ENCODE measurements at places on chromosomes 2 and 18.

GRCh38 chr2:16115291-16115690 lies 174.9 kb downstream of the MYCN start:
- DNase-seq = no peak

- peak; percentile 47 for DNase-seq
These were observed 16.2 kb downstream of the CENPO start for GRCh38 chr2:24809316-24810007.

- DNase-seq = no peak
These were observed 37.6 kb downstream of the DTNB start for GRCh38 chr2:25635797-25636196.

DNA sequence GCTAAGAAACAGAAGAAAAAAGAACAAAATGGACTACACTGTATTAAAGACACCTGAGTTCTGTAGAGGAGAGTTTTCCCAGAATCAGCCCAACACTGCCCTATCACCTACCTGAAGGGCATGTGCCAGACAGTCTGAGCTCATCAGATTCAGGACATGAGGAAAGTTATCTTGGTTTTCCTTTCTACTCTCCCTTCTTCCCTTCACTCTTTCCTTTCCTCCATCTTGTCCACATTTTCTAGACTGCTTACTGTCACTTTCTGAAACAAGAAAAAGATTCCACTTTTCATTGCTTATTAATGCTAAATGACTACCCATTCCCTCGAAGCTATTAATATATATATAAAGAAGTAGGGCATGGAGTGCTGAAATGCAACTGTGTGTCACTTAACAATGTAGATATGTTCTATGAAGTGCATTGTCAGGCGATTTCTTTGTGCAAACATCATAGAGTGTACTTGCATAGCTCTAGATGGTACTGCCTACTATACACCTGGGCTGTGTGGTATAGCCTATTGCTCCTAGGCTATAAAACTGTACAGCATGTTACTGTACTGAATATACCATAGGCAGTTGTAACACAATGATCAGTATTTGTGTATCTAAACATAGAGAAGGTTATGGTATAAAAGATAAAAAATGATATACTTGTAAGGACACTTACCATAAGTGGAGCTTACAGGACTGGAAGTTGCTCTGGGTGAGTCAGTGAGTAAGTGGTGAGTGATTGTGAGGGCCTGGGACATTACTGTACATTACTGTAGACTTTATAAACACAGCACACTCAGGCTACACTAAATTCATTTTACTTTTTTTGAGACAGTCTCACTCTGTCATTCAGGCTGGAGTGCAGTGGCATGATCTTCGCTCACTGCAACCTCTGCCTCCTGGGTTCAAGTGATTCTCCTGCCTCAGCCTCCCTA lies 145.5 kb upstream of the ITGA6 start:
- DNase-seq = peak; percentile 86

GRCh38 chr2:78411303-78411702 lies 614.2 kb upstream of the REG3G start:
- no peak for DNase-seq

- no peak for DNase-seq
These were observed 9.4 kb downstream of the CHST10 start for GRCh38 chr2:100408104-100408503.

- DNase-seq = no peak
These were observed 135.0 kb downstream of the SMAD7 start for GRCh38 chr18:48815581-48816324.
